ENCODE measurements at places on chromosomes 5 and 9.

GRCh38 chr5:176700239-176700847 is 53.1 kb downstream of the TSPAN17 start:
- no peak for DNase-seq

DNA sequence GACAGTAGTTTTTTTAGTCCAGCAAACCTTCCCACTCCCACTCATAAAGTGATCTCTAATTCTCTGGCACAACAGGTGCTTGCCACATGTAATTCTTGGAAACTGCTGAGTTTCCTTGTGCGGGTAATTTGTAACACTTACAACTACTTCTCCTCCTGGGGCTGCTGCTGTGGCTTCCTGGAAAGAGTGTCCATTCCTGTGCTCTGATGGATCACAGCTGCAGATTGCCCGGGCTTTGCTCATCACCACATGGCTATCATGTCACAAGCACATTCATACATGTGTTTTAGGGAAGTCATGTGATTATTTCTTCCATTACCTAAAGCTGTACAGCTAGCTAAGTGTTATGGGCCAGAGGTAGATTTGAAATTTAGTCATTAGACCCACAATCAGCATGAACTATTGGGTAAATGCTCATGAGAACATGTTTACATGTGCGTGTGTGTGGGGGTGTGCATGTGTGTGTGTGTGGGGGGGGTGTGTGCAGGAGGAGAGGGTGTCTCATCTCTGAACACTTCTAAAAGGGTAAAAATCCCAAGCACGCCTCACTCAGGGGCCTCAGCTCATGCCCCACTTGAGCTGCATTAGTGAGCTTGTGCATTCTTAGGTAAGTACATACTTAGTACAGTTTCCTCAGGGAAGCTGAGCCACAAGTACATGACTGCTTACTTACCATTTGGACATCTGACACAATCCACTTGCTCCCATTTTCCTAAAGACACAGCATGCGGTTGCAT is 118.1 kb upstream of the CCDC112 start:
- no peak for DNase-seq

GRCh38 chr5:142426129-142427014 is 101.6 kb upstream of the SPRY4 start:
- no peak for DNase-seq

DNA sequence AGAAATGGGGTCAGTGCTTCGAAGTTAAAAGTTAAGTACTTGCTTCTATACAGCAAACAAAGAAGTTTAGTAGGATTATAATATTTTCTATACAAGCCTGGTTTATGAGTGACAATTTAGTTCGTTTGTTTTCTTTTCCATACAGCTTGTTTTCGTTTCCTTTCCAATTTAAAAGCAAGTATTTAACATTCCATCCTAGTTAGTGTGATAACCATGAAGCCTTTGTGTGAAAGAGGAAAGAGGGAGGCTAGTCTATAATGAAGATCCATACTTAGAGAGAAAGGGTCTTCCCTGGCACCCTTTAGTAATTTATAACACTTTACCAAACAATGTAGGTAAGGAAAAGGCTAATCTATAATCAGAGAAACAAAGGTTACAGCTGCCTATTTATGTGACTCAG is 51.0 kb downstream of the SLC1A1 start:
- no peak for DNase-seq

DNA sequence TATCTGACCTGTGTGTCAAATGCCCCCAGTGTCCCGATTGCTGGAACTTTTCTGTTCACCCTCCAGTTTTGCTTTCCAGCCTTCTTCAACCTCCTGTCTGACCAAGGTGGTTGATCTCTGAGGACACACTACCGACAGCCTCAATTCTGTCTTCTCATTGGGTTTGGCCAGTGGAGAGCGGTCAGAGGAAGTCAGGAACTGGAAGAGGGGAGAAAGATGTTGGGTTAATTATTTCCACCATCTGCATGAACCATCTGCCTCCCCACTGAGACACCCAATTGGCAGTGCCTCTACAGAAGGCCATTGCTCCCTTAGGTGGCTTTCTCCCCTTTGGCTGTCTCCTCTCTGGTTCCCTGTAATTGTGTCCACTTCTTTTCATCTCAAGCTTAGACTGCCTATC is 154.3 kb upstream of the RAI14 start:
- DNase-seq = no peak

DNA sequence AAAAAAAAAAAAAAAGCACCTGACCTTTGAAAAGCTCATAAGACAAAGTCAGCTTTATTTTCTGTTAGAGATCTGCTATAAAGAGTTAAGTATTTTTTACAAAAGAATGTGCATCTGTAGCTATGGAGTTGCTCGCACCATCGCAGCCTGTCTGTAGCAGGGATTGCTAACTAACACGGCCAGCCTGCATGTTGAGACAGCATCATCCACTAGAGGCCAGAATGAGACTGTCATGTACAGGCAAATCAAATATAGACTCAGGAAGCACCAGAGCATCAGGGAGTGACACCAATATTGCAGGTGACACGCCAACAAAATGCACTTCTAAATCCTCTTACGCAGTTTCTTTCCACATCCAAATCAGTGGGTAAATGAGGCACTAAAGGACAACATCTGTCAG is 136.3 kb upstream of the RASEF start:
- DNase-seq = no peak

- DNase-seq = no peak
Observed at GRCh38 chr5:33837301-33837700, 54.5 kb downstream of the ADAMTS12 start.

DNA sequence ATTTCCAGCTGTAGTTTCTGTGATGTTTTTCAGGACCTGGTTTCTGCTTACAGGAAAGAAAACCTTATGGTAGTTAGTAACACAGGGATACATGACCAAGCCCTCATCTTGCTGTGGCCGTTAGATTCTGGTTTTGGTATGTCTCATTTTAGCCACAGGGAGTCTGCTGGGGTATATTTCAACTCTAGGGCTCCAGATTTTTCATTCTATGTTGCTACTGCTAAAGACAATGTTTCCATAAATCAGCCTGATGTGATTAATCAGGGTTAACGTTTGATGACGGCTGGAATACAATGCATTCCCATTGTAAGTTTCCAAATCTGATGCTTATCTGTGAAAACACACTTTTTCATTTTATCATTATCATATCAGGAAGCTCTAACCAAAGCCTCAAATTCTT is 48.2 kb downstream of the P4HA2 start:
- no peak for DNase-seq

DNA sequence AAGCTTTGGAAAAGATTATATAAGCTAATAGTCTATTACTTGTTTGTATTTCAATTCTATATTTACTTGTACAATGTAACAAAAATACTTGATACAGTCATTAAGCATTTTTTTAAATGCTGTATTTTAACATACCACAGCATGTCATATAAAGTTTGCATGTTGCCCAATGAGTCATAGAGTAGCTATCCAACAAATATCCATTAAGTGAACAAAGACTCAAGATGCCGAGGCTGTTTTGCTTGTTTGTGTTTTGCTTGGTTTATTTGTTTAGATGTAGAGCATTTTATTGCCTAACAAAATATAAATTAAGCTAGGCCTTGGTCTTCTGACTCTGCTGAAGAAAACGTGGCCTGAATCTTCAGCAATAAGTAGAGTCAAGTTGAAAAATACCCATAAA is 1584.3 kb upstream of the NUDT12 start:
- no peak for DNase-seq

DNA sequence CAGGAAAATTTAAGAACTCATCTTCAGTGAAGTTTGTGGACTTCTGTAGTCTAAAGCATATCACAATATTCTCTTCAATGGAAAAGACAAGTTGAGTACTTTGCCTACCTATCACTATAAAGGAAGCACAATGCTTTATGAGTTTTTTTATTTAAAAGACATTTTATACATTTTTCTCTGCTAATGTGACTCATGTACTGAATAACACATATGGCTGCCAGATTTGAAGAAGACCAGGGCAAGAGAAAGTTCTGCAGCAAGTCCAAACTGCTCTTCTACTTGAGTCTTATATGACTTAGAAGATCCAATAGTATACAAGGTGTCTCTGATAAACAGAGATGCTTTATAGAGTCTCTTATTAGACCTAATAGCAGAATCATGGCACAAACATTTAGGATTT is 978.4 kb downstream of the TLE4 start:
- DNase-seq = no peak

- no peak for DNase-seq
Observed at GRCh38 chr5:173050791-173051190, 5.4 kb upstream of the CREBRF start.

GRCh38 chr5:151734064-151734408 is 24.4 kb downstream of the ATOX1 start:
- DNase-seq = no peak

DNA sequence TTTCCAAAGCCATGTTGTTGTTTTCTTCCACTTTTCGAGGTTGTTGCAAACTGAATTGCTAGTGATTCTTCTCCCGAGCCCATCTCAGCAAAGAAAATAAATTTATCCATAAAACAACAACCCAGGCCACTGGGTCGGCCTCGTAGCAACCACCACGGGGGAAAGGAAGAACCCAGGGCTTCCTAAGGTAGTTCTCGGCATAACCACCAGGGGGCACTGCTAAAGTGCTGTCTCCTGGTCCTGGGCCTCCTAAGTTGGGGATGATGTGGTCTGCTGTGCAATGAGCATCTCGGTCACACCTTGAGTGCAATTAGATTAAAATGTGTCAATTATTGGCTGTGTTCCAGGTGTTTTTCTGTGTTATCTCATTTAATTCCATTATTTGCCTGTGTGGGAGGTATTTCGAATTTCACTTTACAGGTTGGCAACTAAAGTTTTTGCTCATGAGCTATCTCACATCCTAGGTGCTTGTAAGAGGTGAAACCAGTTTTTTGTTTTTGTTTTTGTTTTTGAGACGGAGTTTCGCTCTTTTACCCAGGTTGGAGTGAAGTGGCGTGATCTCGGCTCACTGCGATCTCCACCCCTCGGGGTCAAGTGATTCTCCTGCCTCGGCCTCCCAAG is 102.8 kb upstream of the DAP start:
- DNase-seq = peak; percentile 14

- DNase-seq = no peak
Observed at GRCh38 chr5:2181557-2181956, 298.8 kb upstream of the IRX4 start.

- no peak for DNase-seq
Observed at GRCh38 chr9:27496135-27496504, 28.0 kb upstream of the IFNK start.

DNA sequence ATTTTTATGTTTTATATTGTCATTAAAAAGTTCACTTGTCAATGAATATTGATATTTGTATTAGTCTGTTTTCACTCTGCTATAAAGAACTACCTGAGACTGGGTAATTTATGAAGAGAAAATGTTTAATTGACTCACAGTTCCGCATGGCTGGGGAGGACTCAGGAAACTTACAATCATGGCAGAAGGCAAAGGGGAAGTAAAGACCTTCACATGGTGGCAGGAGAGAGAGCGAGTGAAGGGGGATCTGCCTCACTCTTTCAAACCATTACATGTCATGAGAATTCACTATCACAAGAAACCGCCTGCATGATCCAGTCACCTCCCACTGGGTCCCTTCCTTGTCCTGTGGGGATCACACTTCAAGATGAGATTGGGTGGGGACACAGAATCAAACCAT is 27.4 kb downstream of the SRD5A1 start:
- no peak for DNase-seq

DNA sequence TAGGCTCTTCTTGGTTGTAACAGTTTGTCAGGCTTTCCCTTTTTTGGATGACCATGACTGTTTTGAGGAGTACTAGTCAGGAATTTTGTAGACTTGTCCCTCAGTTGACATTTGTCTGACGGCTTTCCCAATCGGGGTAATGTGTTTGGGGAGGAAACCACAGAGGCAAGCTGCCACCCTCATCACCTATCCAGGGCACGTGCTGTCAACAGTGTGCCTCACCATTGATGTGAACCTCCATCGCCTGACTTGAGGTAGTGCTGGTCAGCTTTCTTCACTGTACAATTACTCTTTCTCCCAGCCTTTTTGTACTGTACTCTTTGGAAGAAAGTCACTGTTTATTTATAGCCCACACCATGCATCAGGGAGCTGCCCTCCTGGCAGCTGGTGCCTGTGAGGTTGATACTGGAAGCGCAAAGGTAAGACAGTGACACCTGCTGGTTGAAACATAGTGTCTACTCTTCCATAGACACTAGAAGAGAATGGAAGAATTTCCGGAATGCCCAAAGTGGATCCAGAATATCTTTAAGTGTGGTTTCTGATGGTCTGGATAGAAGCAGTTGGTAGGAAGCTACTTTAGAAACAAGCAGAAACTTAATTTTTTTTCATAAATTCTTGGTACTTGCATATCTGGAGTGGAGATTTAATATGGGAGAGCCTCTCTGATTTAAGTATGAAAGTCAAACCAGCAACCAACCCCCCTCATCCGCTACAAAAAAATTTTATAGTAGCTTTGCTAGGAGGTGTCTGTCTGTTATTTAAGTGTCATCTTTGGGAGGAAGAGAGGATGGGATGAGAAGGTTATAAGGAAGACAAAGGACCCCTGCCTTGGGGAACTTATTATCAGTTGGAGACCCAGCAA is 69.3 kb downstream of the SNX30 start:
- DNase-seq = no peak

- peak; percentile 23 for DNase-seq
Observed at GRCh38 chr9:5438301-5439162, 807 bp upstream of the PLGRKT start.

GRCh38 chr5:143536364-143536763 is 132.9 kb upstream of the NR3C1 start:
- no peak for DNase-seq

DNA sequence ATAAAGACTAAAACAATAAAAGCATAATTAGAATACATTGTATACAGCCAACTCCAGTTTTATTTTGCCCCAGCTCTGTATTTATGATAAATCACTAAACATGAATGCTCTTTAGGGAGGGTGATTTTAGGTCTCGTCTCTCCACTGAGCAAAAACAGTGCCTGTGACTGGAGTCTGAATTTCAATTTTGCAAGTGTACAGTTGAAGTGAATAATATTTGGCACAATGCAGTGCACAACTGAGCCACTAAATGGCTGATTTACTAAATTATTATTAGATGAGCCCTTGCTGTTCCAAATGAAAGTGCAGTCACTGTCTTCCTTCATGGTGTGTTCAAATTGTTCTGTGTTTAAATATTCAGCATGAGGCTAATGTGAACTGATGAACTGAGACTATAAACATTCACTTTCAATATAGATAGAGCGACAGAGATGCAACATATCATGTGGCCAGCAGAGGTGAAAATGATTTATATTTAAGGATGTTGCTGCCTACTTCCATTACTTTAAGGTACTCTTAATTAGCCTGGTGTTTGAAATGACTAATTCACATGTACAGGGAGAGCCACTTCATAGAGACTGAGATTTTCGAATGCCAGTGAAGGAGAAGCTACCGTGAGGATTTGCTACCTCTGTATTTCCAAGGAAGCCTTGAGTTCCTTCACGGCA is 375.1 kb downstream of the EBF1 start:
- no peak for DNase-seq

GRCh38 chr5:89729623-89730301 is 679.8 kb downstream of the CETN3 start:
- DNase-seq = no peak

DNA sequence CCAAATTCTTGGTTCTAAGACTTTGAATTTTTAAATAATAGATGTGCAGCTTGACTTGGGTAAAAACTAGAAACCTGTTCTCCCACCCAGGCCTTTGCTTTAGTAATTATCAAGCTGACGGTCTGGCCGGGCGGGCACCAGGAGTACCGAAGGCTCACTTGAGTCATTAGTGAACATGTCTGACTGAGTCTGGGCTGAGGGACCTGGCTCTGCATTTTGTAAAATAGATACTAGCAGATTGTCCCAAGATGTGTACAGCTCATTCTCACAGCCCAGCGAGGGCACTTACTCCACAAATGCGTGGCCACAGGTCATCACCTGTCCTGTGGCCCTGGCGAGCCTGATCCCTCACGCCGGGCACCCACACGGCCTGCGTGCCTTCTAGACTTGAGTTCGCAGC is 216.2 kb downstream of the FANCC start:
- no peak for DNase-seq

Measured in activated CD4-positive, alpha-beta T cell treated with anti-CD3 and anti-CD28 coated beads for 1 hour (primary cell).